PC-9 (cell line): ENCODE measurements at places on chromosomes 6 and 20.

GRCh38 chr6:110878751-110879522 is 4.4 kb downstream of the AMD1 start:
- H3K27ac ChIP-seq = peak overlapping the region; percentile 20
- peak overlapping the region; percentile 90; the same call in 1 of the 2 replicates for H3K4me3 ChIP-seq
- H3K36me3 ChIP-seq = 0 out of 2 replicates have a peak, but pooled peaks cover 3% of the 10 kb centered on the region
- DNase-seq = no peak
- H3K27me3 ChIP-seq = no peaks in the 10 kb centered on the region

- H3K27me3 ChIP-seq = peaks cover 28% of the 10 kb centered on the region
- no peak overlapping the region for H3K4me3 ChIP-seq
- no peaks in the 10 kb centered on the region for H3K36me3 ChIP-seq
- no peaks in the 10 kb centered on the region for H3K4me1 ChIP-seq
Observed at GRCh38 chr20:7693761-7694160, 246.5 kb downstream of the HAO1 start.

DNA sequence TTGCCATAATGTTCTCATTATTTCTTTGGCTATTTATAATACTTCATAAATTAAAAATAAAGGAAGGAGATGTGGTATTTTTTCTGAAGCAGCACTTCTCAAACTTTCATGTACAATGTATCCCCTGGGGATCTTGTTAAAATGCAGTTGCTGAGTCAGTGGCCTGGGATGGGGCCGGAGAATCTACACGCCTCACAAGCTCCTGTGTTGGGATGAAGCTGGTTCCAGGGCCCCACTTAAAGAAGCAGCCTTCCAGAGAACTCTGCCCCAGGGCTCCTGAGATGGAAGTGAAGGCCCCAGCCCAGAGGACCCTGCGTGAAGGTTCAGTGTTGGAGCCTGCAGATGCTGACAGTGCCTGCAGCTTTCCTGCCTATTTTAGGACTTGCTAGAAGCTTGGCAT is 40.1 kb upstream of the SLC23A2 start:
- no peaks in the 10 kb centered on the region for H3K27me3 ChIP-seq
- H3K4me1 ChIP-seq = no peaks in the 10 kb centered on the region
- DNase-seq = no peak
- H3K27ac ChIP-seq = no peak overlapping the region
- no peak overlapping the region for H3K4me3 ChIP-seq

GRCh38 chr20:36688630-36689029 is 42.6 kb upstream of the SLA2 start:
- no peaks in the 10 kb centered on the region for H3K4me1 ChIP-seq
- no peak overlapping the region for H3K27ac ChIP-seq
- H3K4me3 ChIP-seq = no peak overlapping the region
- H3K36me3 ChIP-seq = no peaks in the 10 kb centered on the region

GRCh38 chr6:37303091-37303660 is 45.2 kb upstream of the TMEM217 start:
- H3K4me1 ChIP-seq = no peaks in the 10 kb centered on the region
- H3K4me3 ChIP-seq = no peak overlapping the region
- H3K27ac ChIP-seq = no peak overlapping the region
- no peaks in the 10 kb centered on the region for H3K27me3 ChIP-seq

- no peak overlapping the region for H3K4me3 ChIP-seq
- no peak overlapping the region for H3K27ac ChIP-seq
- H3K4me1 ChIP-seq = no peaks in the 10 kb centered on the region
- no peak for DNase-seq
- 0 out of 2 replicates have a peak, but pooled peaks cover 3% of the 10 kb centered on the region for H3K27me3 ChIP-seq
- no peaks in the 10 kb centered on the region for H3K36me3 ChIP-seq
Observed at GRCh38 chr6:166026586-166027126, 141.0 kb downstream of the TBXT start.

DNA sequence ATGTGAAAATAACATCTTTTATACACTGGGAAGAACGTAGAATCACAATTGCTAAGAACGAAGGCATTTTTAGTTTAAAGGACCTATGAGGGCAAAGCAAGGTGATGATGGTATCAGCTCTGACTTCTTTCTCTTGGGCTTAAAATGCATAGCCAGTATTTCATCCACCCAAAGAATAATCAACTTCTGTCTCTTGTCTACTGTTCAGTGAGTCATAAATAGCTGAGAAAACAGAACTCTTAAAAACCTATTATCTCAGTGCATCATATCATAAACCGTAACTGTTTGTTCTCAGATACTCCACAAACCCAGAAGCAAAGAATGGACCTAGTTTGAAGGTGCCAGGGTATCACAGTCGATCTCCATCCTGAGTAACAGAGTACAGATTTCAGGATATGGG is 5.2 kb downstream of the PHF10 start:
- H3K27me3 ChIP-seq = no peaks in the 10 kb centered on the region
- no peak for DNase-seq
- H3K36me3 ChIP-seq = peaks cover 14% of the 10 kb centered on the region; the same call in 1 of the 2 replicates
- H3K4me1 ChIP-seq = peaks cover 26% of the 10 kb centered on the region
- no peak overlapping the region for H3K4me3 ChIP-seq
- H3K27ac ChIP-seq = no peak overlapping the region

DNA sequence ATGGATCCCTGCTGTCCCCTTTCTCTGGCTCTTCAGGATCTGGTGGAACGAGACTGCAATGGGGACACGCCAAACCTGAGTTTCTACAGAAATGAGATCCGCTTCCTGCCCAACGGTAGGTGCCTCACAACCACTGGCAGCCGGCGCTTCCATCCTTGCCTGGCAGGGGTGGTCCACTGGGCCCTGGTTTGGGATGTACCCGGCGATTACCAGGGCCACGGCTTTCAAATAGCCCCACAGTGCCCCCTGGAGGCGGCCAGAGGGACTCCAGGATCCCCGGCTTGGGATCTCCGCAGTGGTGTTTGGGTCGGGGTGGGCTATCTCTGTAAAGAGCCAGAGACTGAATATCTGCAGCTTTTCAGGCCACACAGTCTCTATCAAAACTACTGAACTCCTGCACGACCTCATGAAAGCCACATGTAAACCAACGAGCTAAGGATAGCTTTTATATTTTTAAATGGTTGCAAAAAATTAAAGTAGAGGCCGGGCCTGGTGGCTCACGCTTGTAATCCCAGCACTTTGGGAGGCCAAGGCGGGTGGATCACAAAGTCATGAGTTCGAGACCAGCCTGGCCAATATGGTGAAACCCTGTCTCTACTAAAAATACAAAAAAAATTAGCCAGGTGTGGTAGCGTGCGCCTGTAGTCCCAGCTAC is 3.7 kb downstream of the OGFR start:
- no peak overlapping the region for H3K27ac ChIP-seq
- peaks cover 14% of the 10 kb centered on the region for H3K4me1 ChIP-seq
- H3K36me3 ChIP-seq = peaks cover 14% of the 10 kb centered on the region
- DNase-seq = no peak
- H3K4me3 ChIP-seq = no peak overlapping the region
- no peaks in the 10 kb centered on the region for H3K27me3 ChIP-seq

- no peak overlapping the region for H3K4me3 ChIP-seq
- H3K27me3 ChIP-seq = no peaks in the 10 kb centered on the region
- no peak for DNase-seq
- H3K27ac ChIP-seq = no peak overlapping the region
Observed at GRCh38 chr6:156395276-156395675, 381.9 kb upstream of the ARID1B start.

DNA sequence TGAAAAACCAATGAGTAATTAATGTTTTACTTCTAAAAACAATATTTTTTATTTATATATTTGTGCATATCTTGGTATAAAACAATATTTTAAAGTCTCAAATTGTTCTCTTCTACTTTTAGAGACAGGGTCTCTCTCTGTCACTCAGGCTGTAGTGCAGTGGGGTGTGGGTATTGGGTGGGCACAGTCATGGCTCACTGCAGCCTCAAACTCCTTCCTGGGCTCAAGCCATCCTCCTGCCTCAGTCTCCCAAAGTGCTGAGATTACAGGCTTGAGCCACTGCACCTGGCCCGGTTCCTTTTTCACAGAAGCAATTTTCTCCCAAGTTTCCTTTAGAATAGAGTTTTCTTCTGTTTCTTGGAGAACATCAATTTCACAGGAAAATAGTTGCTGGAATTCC is 102.8 kb downstream of the TMEM242 start:
- H3K4me1 ChIP-seq = peaks cover 22% of the 10 kb centered on the region
- peak overlapping the region; percentile 73 for H3K27ac ChIP-seq
- H3K27me3 ChIP-seq = no peaks in the 10 kb centered on the region
- no peaks in the 10 kb centered on the region for H3K36me3 ChIP-seq
- DNase-seq = no peak

- DNase-seq = no peak
- peaks cover 25% of the 10 kb centered on the region for H3K36me3 ChIP-seq
- H3K27me3 ChIP-seq = no peaks in the 10 kb centered on the region
Observed at GRCh38 chr6:109358204-109358603, 24.1 kb downstream of the CD164 start.

DNA sequence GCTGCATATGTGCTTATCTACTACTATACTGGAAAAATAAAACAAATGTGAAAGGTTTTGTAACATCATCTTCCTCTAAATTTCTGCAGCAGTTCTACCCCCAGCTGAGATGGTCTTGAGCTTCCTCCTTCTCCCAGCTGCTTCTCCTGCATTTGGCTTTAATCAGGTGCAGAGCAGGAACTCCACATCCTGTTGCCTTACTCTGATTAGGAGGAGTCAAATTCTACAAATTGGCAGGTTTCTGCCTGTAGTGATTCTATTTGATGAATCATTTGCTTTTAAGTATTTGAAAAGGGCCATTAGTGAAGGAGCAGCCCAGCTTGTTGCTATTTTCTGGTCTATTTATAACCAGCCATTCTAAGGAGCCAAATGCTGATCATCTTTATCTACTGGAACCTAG is 224.5 kb downstream of the GMDS start:
- no peak overlapping the region for H3K4me3 ChIP-seq
- H3K27ac ChIP-seq = no peak overlapping the region

GRCh38 chr6:26211963-26212362 is 124.7 kb downstream of the HFE start:
- no peak overlapping the region for H3K4me3 ChIP-seq
- no peaks in the 10 kb centered on the region for H3K27me3 ChIP-seq
- no peak overlapping the region for H3K27ac ChIP-seq
- peaks cover 12% of the 10 kb centered on the region for H3K4me1 ChIP-seq
- no peak for DNase-seq

GRCh38 chr20:19113343-19113930 is 99.0 kb upstream of the SLC24A3 start:
- no peaks in the 10 kb centered on the region for H3K36me3 ChIP-seq
- DNase-seq = no peak
- peaks cover 14% of the 10 kb centered on the region for H3K4me1 ChIP-seq
- H3K27ac ChIP-seq = no peak overlapping the region
- no peak overlapping the region for H3K4me3 ChIP-seq

- H3K27ac ChIP-seq = no peak overlapping the region
- peaks cover 75% of the 10 kb centered on the region for H3K27me3 ChIP-seq
- DNase-seq = no peak
Observed at GRCh38 chr6:170266061-170266825, 24.6 kb downstream of the DLL1 start.

GRCh38 chr20:47204008-47204849 is 152.3 kb downstream of the ZMYND8 start:
- no peak overlapping the region for H3K4me3 ChIP-seq
- H3K4me1 ChIP-seq = peaks cover 49% of the 10 kb centered on the region
- peaks cover 12% of the 10 kb centered on the region; the same call in 1 of the 2 replicates for H3K36me3 ChIP-seq
- no peaks in the 10 kb centered on the region for H3K27me3 ChIP-seq

DNA sequence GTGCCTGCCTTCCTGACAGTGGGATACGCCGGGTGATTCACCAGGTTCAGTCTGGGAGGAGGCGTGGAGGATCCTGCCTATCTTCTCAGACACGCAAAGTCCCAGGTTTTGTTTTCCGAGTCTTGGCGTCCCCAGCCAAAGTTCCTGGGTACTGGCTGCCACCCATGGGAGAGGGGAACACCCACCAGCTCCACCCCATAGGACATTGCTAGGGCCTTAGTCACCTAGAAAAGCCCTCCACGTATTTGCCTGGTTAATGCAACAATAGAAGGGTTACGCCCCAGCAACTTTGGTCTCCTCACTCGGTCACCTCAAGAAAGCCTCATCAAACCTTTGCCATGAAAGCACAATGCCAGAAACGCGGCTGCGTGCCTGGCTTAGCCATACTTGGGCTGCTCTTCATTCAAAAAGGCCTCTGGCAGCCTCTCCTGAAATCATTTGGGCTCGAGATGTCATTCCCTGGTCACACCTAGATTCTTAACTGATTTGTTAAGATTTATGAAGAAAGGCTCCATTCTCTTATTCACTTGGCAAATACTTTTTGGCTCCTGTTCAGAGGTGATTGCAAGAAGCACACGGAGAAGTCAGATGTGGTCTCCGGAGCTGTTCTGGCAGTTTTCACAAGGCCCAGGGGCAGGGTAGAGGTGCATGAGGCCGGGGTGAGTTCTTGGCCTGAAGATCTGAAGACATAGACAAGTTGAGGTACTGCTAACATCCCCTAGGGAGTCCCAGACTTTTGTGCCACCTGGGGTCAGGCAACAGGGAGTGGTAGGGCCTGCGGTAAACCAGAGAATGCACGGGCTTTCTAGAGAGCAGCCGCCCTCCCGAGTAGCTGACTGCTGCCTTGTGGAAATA is 35.5 kb upstream of the ZNF133 start:
- no peaks in the 10 kb centered on the region for H3K36me3 ChIP-seq
- peak overlapping the region; percentile 96 for H3K27ac ChIP-seq
- DNase-seq = peak; percentile 100
- H3K4me3 ChIP-seq = peak overlapping the region; percentile 34; the same call in 1 of the 2 replicates

GRCh38 chr20:57987659-57988058 is 240.8 kb downstream of the ANKRD60 start:
- H3K27me3 ChIP-seq = no peaks in the 10 kb centered on the region
- no peaks in the 10 kb centered on the region for H3K36me3 ChIP-seq
- peaks cover 33% of the 10 kb centered on the region for H3K4me1 ChIP-seq
- DNase-seq = no peak
- H3K4me3 ChIP-seq = no peak overlapping the region
- no peak overlapping the region for H3K27ac ChIP-seq

DNA sequence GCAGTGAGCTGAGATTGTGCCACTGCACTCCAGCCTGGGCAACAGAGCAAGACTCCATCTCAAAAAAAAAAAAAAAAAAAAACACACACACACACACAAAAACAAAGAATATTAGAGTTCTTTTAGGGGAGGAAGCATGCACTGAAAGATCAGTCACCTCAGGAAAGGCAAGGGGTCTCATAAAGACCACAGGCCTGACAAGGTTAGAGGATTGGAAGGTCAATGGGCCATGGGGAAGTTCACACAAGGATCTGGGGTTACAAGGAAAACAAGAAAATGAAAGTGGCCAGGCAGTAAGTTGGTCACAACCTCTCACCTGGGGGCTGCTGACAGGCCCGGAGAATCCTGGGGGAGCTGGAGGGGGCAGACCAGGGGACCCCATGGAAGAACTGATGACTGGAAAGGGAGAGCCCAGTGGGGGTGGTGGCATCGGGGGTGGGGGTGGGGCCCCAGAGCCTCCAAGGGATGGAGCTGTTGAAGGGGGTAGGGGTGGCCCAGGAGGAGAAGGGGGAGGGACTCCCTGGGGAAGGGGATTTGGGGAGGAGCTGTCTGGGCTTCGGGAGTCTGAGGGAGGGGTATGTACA is 1.5 kb downstream of the RXRB start:
- no peaks in the 10 kb centered on the region for H3K27me3 ChIP-seq
- no peak overlapping the region for H3K27ac ChIP-seq
- peaks cover 32% of the 10 kb centered on the region for H3K36me3 ChIP-seq
- peak overlapping the region; percentile 62 for H3K4me3 ChIP-seq
- peaks cover 18% of the 10 kb centered on the region for H3K4me1 ChIP-seq
